ENCODE measurements at places on chromosomes 4 and X.

DNA sequence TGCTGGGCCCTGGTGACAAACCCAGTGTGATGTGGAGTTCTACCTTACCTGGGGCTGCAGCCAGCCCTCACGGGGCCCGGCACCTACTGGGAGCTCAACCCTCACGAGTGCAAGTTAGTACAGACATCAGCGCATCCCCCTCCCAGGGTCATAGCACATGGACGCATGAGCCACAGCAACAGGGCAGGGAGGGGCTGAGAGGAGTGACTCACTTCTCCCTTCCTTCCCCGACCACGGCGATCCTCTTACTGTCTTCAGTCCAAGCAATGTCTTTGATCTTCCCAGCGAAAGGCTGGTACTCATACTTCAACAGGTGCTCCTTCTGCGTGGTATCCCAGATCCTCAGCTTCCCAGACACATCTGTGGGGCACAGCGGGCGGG lies 17.8 kb downstream of the WDR1 start:
- DNase-seq: no peak

GRCh38 chr4:44761306-44761705 lies 35.0 kb upstream of the GNPDA2 start:
- DNase-seq: no peak

DNA sequence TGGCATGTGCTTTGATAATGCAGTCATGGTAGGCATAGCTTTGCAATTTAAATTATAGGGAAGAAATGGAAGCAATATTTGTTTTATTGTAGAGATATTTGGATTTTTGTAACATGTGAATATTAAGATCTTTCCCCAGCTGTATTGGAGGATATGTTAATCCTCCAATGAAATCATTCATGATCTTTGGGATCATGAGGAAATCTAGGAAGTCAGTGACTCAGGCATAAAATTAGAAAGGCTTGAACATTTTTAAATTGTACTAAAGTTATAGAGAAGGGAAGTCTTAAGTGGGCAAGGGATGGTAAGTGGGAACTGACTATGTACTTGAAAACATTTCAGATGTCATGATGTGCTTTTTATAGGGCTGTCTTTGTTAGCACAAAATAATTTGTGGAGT lies 46.8 kb downstream of the FIP1L1 start:
- DNase-seq: no peak

DNA sequence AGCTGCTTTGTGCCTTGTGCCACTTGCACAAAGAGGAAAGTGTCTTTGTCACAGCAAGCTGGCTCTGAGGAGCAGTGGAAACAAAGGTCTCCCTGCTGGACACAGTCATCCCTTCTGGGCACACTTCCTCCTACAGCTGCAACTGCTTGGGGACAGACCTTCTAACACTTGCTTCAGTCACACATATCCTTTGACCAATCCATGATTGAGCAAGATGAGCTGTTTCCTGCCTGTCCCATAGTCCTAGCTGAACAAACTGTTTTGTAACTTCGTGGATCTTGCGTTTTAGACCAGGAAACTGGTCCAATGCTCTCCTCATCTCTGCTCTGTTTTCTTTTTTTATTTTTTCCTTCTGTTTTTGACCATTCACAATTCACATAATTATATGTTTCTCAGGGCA lies 98.5 kb downstream of the RRAGB start:
- DNase-seq: no peak

DNA sequence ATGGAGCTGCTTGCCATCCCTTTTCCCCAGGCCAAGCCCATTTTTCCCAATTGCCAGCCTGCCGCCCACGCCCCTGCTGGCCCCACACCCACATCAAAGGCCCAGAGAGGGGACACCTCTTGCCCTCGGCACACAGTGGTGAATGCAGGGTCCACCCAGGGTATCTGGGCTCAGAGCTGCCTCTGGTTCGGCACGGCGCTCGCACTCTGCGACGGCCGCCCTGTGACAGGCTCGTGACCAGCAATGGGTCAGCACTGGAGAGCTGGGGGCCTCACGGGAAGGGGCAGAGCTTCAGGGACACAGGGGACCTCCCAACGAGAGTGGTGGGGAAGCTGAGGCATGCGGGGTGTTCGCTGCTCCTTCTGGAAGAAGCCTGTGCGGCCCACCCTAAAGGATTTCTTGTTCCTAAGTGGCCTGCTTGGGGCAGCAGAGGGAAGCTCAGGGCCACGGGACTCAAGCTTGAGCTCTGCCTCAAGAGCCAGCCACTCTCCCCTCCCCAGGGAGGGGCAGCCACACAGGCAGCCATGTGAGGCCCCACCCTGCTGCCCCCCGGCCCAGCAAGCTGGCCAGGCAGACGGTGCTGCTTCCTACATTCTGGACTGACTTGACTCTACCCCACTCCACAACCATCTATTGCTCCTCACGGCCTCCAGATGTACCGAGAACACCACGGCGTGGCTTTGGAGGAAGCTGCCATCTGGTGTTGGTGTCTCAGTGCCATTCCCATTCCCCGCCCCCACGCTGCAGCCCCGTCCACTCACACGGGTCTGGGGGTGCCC lies 73.7 kb downstream of the ABLIM2 start:
- no peak for DNase-seq

- no peak for DNase-seq
Observed at GRCh38 chr4:19650903-19651864, 600.5 kb upstream of the SLIT2 start.

DNA sequence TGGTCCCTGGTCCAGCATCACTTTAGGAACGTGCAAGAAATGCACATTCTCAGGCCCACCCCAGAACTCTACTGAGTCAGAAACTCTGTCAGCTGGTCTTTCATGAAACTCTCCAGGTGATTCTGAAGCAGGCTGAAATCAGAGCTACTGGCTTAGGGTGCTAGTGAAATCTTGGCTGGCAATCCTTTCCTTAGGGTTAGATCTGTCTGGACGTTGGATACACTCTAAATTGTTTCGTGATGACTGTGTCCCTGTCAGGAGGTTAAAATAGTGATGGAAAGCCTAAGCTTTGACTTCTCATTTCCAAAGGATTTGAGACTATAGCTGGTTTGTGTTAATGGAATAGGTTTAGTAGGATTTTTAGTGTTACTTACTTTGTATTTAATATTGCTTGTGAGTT lies 99.1 kb downstream of the ARHGAP10 start:
- DNase-seq: no peak

DNA sequence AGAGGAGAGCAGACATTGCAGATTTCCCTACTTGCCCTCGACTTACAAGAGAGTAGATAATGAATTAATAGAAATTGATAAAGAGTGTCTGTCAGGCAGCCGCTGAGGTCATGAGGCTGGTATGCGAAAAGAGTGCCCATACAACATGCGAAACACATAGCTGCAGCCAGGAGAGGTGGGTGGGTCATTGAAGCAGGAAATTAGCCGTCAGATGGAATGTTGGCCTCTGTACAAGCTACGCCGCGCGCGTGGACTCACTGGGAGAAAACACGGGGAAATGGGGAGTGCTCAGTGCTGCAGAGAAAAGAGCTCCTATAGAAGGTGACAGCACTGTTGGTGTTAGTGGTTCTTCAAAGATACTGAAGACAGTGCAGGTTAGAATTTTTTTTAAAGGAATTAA lies 125.1 kb downstream of the RAPGEF2 start:
- DNase-seq: no peak

- DNase-seq: no peak
Observed at GRCh38 chr4:147682755-147683154, 1.2 kb downstream of the PRMT9 start.

DNA sequence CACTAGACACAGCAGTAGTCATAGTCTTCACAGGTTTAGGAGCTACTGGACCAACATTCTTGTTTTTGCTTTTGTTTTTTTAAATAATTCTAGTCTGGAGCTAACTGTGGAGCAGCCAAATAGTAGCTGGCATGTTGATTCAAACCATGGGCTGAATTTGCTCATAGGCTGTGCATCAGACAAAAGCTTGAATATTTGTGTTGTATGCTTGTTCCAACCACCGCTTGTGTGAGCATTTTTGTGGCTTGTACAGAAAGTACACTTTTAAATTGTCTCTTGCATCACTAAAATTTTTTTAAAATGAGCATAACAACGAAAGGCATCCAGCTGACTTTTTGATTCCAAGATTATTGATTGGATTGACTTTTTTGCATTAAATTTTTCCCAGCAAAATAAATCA lies 39.6 kb downstream of the CCNI start:
- no peak for DNase-seq

GRCh38 chr4:185587030-185587426 lies 51.7 kb upstream of the PDLIM3 start:
- DNase-seq: no peak

DNA sequence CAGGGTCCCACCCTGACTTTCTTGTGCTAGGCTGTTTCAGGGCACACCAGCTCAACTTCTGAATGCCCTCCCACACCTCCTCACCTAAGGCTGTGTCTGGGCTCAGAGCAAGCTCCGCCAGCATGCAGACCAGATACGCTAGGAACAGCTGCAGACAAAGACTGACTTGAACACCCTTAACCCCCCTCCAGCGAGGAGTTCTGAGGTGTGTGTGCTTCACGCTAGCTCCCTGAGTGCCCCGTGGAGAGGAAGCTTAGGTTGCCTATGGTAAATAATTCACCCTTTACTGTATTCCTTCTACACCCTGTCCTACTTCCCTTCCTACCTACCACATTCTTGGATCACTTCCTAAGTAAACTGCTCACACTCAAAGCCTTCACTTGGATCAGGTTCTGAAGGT lies 115.0 kb downstream of the VCX3B start:
- DNase-seq: no peak

GRCh38 chr4:48025005-48025404 lies 8.4 kb downstream of the NIPAL1 start:
- DNase-seq: no peak
